ENCODE measurements at places on chromosomes 2 and 18.

DNA sequence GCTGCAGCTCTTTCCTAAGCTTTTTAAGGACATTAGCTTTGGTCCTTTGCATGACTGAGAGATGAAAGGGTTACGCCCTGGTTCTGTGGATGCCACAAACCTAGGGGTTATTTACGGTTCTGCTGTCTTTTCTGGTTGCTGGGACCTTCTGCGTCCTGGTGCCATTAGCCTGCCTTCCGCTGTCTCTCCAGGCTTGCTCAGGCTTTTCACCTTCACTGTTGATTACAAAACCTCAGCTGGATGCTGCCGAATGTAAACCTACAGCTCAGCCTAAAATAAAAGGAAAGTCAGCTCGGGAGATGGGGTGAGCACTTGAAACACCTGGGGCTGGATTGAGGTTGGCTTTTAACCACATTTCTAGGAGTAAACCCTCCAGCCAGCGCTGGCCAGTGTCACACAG lies 130.9 kb upstream of the ARHGAP28 start:
- DNase-seq = no peak

- DNase-seq = no peak
Measured at GRCh38 chr2:237626813-237627440, 460 bp upstream of the LRRFIP1 start.

GRCh38 chr2:191217580-191217979 lies 27.6 kb upstream of the MYO1B start:
- DNase-seq = no peak

DNA sequence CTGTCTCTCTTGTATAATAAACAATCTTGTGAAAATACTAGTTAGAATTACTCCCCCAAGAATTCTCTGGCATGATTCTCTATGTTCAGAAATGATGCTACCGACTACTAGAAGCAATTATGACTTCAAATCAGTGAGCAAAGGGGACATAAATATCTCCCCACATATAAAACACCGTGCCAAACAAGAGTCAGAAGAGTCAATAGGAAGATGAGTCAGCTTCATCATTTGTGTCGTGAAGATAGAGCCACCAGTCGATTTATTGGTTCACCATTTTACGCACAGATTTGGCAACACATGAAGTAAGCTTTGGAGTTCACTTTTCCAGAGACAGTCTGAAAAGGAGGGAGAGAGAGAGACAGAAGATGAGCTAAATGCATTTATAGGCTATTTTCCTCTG lies 650.9 kb downstream of the CCDC85A start:
- DNase-seq = no peak

- no peak for DNase-seq
Measured at GRCh38 chr2:175019566-175020327, 14.6 kb upstream of the CHN1 start.

DNA sequence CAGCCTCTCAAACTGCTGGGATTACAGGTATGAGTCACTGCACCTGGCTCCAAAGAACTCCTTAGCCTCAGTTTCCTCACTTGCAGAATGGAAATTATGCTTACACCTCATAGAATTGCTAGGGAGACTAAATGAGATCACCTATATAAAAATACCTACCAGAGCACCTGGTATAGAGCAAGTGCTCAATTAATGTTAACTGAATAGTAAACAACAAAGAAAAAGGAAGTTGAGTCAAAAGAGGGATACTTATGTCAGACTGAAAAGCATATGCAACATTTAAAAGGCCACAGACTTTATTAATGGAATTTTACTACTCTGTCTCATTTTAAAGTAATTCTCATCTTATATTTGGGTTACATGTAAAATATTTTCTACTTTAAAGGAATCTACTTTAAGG lies 138.3 kb upstream of the SMAD7 start:
- DNase-seq = no peak

GRCh38 chr18:21857871-21858270 lies 117.3 kb downstream of the MIB1 start:
- no peak for DNase-seq

- no peak for DNase-seq
Measured at GRCh38 chr2:136134126-136134525, 16.2 kb upstream of the CXCR4 start.

GRCh38 chr2:67346718-67347407 lies 50.3 kb upstream of the ETAA1 start:
- DNase-seq = no peak

DNA sequence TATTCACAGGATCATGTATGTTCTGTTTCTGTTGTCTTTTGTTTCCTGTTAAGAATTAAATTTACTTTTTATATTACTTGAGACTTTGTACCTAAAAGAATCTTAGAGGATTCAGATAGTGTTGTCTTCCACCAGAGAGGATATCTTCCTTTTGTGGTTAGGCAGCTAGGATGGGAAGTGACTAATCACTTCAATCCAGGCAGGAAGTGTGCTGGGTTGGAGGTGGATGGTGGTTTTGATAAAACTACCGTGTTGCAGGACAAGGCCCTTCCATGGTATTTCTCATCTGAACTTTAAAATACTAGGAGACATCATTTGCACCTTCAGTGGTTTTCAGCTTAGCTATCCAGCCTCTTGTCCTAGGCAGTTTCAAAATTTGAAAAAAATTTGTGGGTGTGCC lies 728.6 kb upstream of the CDH2 start:
- no peak for DNase-seq

DNA sequence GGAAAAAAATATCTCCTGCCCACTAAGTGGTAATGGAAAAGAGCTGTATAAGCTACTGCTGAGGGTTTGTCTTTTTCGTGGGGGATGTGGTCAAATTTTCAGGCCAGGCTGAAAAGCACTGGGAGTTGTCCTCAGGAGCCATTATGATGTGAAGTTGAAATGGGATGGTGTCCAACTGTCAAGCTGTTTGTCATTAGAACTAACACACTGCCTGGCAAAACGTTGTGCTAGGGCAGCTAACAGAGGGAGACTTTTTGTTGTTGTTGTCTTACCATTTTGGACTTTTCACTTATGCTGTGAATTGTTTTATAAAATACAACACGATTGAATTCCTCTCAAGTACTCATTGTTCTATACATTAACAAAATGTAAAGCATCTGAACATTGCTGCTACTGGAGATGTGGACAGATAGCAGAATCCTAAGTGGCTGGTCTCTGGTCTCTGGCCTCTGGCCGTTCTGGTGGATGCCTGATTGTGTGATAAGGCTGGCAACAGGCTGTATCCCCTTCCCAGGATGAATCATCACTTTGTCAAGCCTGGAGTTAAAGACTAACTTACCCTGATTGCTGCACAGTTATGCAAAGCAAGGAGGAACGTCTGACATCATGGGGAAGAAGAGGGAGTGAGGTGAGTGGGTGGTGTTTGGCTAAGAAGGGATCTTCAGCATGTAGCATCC lies 2.3 kb downstream of the MYO1B start:
- DNase-seq = peak; percentile 39

DNA sequence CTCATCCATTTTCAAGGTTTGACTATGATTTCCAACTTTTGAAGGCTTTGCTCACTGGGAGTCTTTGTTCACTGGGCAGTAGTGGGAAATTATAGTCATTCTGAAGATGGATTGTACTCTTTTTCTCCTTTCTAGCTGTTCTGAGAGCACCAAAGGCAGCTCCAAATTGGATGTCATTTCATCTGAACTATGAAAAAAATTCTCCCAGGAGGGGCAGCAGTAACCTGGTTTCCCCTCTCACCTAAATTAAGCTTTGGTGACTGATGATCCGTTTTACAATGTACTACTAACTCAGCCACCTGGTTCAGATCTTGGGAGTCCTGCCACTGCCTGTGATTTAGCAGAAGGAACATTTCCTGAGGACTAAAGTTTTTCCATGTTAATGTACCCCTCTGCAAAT lies 17.6 kb downstream of the ARHGEF33 start:
- DNase-seq = no peak

- no peak for DNase-seq
Measured at GRCh38 chr2:238021327-238021726, 39.5 kb upstream of the SCLY start.

DNA sequence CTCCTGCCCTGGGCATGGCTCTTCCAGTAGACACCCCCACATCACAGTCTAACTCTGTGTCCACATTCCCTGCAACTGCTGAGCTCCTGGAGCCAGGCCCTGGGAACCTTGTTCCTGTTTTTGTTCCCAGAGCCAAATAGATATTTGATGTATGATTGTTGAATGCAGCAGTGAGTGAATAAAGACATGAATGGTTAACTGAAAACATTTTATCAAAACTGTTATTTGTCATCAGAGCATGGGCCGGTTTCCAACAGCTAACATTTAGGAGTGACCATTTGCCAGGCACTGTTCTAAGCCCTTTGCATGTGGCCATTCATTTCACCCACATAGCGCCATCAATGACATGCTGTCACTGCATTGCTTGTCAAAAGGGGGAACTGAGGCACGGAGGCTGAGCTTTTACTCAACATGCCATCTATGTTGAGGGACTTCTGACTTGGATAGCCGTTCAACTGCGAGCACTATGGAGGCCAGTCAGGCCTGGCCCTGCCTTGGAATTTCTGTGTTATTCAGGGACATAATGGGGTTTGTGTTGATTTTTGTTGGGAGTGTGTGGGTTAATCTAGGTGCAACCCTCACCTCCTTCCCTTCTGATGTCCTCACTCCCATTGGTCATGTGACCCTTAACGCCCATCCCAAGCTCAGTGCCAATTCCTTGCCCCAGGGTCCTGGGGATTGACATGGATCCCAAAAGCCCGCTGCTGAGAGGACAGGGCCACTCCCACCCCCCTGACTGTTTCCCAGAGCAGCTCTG lies 12.6 kb downstream of the IL1R1 start:
- DNase-seq = no peak

DNA sequence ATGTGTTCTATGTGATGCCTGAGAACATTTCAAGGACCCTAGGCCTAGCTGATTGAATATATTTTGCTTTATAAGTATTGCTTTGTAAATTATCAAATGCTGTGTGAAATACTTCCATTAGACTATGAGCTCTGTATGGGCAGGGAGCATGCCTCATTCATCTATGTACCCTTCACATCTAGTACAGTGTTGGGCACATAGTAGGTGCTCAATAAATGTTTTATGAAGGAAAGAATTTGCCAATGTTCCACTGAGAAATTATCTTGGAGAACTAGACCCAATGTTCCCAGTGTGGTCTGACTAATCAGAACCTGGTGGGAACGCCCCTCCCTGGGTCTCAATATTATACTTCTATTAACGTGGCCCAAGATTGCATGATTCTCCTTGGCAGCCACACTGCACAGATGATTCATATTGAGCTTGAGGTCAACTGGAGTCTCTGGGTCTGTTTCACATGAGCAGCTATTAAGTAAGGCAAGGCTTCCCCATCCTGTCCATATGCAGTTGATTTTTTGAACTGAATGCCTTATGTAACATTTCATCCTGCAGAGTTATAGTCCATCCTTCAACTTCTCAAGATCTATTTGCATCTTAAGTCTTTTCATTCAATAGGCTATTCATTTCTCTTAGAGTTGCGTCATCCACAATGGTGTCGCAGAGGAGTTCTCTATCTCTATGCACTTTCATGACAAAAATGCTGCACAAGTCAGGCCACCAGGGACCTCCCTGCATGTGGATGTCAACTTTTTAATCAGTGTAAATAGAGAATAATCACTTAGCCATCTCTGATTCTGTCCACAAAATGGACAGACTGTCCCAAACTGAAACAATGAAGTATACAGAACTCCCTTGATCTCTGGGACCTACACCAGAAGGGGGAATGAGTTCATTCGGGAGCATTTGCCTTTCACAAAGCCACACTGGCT lies 257.6 kb downstream of the CYP26B1 start:
- DNase-seq = no peak

- DNase-seq = peak; percentile 50
Measured at GRCh38 chr2:173077506-173078177, 2.0 kb downstream of the MAP3K20 start.

DNA sequence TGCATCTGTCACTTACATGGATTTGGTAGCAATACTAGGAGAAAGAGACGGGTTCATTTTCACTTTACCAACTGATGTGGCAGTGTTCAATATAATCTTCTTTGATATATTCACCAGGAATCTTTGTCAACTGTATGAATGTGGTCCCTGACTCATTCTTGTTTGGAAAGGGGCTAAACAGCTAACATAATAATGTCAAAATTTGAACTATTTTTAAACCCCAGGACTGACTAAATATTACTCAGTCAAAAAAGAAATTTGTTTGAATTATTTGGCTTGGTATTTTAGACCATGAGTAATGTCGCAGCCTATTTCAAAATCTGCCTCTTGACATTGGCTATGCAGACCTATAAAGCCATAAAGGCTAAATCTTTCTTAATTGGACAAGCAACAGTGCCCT lies 413.7 kb upstream of the RGPD4 start:
- DNase-seq = no peak

DNA sequence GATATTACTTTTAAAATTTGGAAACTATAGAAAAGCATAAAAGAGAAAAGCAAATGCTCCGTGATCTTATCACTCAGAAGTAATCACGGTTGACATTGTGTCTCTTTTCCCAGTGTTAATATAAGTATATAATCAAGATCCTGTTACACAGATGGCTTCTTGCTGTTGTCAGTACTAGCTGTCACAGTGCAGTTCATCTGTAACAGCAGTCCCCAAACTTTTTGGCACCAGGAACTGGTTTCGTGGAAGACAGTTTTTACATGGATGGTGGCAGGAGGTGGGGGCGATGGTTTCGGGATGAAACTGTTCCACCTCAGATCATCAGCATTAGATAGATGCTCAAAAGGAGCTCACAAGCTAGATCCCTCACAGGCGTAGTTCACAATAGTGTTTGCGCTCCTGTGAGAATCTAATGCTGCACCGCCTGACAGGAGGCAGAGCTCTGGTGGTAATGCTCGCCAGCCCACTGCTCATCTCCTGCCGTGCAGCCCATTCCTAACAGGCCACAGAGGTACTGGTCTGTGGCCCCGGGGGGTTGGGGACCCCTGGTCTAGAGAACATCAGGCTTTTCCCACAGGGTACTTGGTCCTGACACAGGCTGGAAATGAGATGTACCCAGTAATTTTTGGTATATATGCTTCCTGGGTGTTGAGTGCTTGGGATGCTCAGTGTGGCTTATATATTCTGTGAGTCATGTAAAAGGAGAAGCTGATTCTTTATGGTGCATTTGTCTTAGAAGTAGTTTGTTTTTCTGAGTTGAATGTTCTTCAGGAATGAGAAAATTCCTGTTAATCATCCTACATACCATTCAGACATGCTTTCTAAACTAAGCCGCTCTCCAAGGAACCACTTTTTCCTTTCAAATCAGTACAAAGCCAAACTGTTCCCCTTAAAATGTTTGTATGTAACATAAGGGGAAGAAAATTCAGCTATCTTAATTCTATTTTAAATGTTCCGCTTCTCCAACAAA lies 121.8 kb downstream of the NCK2 start:
- no peak for DNase-seq

Measured in NCI-H446 (cell line).